ENCODE measurements at places on chromosomes 3 and 15. TPM values are rescaled to one million over a fixed set of nuclear protein-coding genes. Genes with fewer than 3 reads are reported as not detected.
A peak's percentile ranks its signal among the peaks of the same experiment; 100 is the strongest.

The THBS1 gene
- 1.2 TPM for total RNA-seq

The C3orf85 gene
- not detected for total RNA-seq

DNA sequence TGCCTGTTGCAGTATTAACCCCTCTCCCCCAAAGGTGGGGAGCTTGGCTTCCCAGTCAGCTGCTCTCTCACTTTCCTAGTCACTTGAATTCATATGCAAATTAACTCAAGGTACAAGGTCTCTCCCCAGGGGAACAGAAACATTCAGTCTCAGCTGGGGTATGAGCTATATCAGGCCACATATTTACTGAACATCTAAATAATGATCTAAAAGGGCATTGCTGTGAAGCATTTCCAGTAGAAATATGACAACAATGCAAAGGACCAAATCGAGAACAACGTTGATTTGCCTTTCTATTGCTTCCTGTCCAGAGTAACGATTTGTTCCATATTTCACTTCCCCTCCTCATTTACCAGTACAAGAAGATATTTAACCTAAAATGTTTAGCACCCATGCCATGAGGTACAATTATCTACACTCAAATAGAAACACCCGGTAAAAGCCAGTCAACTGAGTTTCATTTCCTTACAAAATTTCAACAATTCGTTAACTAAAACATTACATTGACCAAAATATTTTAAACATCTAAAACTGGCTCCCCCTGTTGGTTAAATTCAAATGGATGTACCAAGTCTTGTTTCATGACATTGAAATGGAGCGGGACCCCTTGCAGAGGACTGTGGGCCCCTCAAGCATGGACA, 36.5 kb upstream of the KLHL6 start:
- no peak for DNase-seq
- H3K4me3 ChIP-seq = peak overlapping the region; percentile 44

DNA sequence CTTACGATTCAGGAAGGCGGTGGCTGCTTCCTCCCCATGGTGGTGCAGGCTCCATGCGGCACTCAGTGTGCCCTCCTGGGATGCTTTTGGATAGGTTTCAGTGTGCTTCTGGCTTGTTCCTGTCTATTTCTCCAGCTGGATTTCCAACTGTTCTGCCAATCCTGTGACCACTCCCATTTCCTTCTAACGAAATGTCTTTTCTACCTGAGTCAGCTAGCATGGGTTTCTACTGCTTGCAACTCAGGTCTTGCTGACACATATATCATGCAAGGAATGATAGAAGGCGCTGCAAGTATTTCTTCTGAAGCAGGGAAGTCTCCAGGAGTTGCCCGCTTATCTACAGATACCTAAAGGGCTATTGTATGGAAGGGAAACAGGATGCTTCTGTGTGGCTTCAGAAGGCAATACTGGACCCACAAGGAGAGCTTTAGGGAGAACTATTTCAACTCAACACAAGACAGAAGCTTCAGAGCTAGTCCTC, 244.4 kb downstream of the OPA1 start:
- peaks cover 20% of the 10 kb centered on the region for H3K27me3 ChIP-seq
- no peak overlapping the region for H3K4me3 ChIP-seq
- DNase-seq = no peak
- no peaks in the 10 kb centered on the region for H3K36me3 ChIP-seq
- H3K4me1 ChIP-seq = no peaks in the 10 kb centered on the region

GRCh38 chr3:102194001-102194400, 240.8 kb upstream of the ZPLD1 start:
- no peaks in the 10 kb centered on the region for H3K4me1 ChIP-seq
- no peaks in the 10 kb centered on the region for H3K27me3 ChIP-seq
- H3K36me3 ChIP-seq = no peaks in the 10 kb centered on the region
- no peak overlapping the region for H3K27ac ChIP-seq
- H3K4me3 ChIP-seq = no peak overlapping the region

DNA sequence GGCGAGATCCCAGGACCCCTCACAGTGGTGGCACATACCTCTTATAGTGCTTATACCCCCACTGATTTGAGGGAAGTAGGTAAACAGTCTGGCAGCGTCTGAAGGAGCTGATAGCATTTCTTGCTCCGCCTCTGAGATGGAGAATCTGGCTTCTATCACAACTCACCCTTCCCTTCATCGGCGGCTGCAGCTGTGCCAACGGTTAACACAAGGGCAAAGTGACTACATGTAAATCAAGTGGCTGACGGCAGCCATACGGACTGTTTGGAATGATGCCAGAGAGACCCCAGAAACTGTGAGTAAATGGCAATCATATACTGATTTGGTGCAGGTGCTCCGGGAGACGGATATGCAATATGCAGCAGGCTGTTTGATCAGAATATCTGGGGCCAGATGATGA, 66.8 kb upstream of the UNC13C start:
- no peaks in the 10 kb centered on the region for H3K36me3 ChIP-seq
- no peak overlapping the region for H3K4me3 ChIP-seq
- H3K4me1 ChIP-seq = no peaks in the 10 kb centered on the region
- DNase-seq = no peak

Data from activated CD8-positive, alpha-beta T cell treated with anti-CD3 and anti-CD28 coated beads, Interleukin-2, amount 10 ng/mL, durations not matched to agents 7 days and 5 days (primary cell).